HEK293T (cell line): ENCODE measurements at places on chromosomes 11 and 22.

DNA sequence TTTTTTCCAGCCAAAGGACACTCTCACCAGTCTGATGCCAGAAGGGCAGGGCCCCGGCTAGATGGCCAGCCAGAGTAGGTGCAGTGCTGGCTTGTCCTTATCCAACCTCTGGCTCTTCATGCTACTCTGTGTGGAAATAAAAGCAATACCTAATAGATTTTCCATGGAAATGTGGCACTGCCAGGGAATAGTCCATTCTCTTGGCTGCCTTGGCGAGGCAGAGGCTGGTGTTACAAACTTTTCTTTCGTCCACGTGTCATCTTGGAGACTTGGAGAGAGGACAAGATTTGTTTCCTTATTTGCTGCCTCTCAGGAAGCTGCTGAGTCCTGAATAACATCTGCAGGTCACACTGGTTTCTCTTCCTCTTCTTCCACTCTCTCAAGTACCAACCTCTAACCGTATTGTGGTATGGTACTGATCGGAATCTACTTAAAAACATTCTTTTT lies 17.2 kb upstream of the C1QTNF4 start:
- no peak for DNase-seq

- DNase-seq: no peak
These were observed 1126.9 kb downstream of the BRD1 start for GRCh38 chr22:48700566-48701295.

GRCh38 chr22:45781459-45781858 lies 109.8 kb downstream of the ATXN10 start:
- no peak for DNase-seq

DNA sequence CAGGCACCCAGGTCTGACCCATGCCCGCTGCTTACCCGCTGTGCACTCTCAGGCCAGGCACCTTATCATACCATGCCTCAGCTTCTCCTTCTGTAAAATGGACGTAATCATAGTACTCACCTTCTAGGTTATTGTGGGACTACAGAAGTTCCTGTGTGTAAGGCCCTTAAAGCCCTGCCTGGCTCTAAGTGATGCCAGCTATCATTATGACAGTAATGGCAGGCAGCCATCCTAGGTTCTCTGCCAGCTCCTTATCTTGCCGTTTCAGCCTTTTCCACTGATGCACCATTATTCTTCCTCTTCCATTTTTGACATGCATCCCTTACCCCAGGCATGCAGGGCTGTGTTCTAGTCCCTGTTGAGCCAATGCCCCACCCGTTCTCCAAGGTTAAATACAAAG lies 57.9 kb downstream of the DBX1 start:
- no peak for DNase-seq

DNA sequence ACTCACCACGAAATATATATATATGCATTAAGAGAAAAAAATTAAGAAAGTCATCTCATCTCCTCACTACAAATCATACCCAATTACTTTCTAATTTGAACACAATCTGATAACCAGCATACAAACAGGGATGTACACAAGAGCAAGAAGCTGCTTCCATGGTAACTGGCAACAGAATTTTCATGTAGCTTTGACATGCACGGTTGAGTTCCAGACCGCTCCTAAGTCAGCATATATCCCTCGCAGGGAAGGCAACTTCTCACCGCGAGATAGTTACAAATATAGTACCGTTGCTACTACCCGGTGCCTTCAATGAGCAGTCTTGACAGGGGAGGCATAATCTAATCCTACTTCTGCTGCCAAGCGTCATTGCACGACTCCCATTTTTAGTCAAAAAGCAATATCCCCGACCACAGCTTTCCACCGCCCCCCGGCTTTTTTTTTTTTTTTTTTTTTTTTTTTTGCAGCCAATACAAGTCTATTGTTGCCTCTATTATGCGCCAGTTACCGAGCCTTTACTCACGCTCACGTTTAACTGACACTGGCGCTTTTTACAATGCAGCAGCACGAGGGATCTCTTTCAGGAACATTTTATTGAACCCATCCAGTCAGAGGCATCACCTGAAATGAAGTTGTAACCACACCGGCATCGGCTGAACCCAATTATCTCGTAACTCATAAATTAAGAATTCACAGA lies 2.2 kb downstream of the CADM1 start:
- DNase-seq: no peak

DNA sequence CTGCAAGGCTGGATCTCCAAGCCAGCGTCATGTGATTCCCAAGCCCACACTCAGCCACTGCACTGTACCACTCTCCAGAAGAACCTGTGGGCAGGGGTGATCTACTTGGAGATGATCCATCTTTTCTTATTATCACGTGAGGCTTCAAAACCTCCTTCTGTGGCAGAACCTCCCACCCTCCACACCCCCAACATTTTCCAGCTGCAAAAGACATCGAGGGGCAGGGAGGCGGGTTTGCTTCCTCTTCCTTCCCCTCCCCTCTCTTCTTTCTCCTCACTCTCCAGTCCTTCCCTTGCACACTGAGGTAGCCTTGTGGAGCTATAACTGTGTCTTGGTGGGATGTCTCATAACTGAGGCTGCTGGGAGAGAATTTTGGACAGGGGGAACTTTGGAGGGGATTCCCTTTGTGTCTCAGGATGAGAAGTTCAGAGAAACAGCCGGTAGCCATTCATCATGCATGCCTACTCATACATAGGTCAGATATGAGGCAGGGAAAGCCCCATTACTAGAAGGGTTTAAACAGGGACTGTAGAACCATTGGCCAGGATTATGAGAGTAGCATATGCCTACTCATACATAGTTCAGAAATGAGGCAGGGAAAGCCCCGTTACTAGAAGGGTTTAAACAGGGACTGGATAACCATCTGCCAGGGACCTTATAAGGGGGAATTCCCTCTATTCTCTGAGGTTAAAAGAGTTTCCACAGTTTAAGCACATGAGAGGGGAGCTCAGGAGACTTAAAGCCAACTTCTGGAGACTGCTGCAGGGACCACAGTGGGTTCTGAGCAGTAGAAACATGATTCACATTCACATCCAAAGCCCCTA lies 420.7 kb upstream of the CADM1 start:
- DNase-seq: no peak

DNA sequence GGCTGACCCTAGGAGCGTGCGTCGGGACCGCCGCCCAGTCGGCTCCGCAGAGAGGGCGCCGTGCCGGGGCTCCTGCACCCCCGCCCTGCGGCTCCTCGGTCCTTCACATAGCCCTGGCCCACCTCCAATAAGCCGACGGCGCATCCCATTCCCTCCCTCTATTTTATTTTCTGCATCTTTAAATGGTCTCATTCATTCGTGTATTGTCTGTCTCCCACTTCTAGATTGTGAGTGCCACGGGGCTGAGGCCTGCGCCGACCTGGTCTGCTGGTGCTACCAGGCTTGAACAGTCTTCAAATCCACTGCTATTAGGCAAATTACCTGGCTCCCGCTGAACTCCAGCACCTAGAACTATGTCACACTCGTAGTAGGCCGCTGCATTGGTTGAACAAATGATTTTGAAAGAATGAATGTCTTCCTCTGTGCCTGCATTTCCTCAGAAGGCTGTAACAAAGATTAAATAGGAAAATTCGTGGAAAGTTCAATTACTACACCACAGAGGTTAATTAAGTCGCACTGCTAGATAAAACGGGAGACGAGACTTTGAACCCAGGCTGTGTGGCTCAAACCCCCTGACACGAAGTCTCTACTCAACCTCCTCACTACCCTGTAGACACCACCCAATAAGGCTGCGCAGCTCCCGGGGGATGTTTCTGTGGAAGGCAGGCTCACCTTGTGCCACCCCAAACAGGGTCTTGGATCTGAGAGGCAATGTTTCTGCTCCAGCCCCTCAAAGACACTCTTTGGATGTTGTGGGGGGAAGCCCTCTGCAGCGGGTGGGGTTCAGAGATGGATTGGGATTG lies 1.2 kb upstream of the PPP1R14B start:
- DNase-seq: no peak

- DNase-seq: no peak
These were observed 617.3 kb downstream of the NTM start for GRCh38 chr11:131987703-131988102.

GRCh38 chr11:92180664-92181251 lies 43.9 kb upstream of the FAT3 start:
- no peak for DNase-seq

- no peak for DNase-seq
These were observed 13.9 kb upstream of the ACCSL start for GRCh38 chr11:44033856-44034255.

DNA sequence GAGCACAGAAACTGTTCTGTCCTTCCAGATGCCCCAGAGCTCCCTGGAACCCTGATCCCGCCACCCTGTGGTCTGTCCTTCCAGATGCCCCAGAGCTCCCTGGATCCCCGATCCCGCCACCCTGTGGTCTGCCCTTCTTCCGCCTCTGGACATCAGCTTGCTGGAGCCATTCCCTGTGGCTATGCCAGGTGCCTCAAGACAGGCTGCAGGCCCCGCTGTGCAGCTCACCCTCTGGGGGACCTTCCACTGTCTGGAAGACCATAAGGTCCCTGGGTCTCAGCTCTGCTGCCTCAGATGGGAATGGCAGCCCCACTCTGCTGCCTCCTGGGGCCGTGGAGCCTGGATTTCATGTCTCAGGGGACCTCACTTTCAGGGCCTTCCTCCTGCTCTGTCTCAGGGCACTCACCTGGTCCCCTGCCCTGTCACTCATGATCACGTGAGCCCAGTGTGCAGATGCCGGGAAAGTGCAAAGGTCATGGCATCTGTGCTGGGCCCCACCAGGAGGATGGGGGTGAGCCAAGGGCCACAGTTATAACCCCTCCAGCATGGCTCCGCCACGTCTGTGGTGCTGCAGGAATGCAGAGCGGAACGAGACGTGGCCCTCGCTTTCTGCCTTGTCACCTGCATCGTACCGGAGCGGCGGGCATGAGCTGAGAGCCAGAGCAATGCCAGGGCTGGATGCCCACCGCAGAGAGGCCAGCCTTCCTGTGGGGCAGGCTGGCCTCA lies 1520.7 kb downstream of the BRD1 start:
- DNase-seq: no peak

DNA sequence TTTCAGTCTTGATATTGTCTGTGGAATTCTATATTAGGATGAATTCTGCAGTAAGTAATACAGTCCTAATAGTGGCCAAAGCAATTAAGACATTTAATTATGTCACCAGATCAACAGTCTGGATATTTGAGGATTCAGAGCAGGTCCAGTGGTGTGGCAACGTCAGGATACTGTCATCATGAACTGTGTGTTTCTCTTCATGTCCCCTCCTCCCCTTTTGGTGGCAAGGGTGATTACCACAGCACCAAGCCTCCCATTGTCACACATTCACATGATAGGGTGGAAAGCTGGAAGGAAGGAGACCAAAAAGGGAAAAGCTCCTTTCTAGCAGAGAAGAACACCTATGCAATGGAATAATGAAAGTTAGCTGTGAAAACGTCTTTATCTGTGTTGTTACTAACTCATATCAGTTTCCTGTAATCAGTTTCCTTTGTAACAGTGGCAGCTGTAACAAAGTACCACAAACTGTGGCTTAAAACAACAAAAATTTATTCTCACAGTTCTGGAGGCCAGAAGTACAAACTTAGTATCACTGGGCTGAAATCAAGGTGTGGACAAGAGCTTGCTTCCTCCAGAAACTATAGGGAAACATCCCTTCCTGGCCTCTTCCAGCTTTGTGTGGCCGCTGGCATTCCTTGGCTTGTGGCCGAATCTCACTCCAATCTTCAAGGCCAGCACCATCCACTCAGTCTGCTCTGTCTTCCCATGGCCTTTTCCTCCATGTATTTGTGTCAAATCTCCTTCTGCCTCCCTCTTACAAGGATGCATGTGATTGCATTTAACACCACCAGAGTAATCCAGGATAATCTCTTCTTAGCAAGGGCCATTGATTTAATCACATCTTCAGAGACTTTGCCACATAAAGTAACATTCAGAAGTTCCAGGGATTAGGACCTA lies 6.5 kb upstream of the RBM14 start:
- no peak for DNase-seq

DNA sequence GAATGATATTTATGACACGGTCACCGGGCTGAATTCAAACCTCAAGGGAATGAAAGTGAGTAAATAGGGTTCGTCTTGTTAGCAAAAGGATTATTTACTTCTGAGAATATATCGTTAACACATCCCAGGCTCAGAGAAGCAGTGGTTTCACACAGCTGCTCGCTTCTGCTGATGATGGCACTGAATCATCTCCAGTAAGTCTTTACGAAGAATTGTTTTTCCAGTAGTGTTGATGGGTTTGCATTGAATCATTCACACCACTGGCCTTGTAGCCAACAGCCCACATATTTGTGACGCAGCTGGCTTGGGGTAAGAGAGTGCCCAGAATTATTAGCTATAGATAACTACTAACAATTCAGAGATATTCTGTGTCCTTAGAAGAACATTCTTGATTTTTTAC lies 236.3 kb downstream of the CADM1 start:
- no peak for DNase-seq

- no peak for DNase-seq
These were observed 62.7 kb downstream of the PAK1 start for GRCh38 chr11:77411137-77411707.

- no peak for DNase-seq
These were observed 2.2 kb downstream of the NCAM1 start for GRCh38 chr11:112963368-112963955.

- no peak for DNase-seq
These were observed 3.9 kb upstream of the AMBRA1 start for GRCh38 chr11:46597609-46598219.

- DNase-seq: no peak
These were observed 389.1 kb downstream of the ETS1 start for GRCh38 chr11:128198216-128198772.

DNA sequence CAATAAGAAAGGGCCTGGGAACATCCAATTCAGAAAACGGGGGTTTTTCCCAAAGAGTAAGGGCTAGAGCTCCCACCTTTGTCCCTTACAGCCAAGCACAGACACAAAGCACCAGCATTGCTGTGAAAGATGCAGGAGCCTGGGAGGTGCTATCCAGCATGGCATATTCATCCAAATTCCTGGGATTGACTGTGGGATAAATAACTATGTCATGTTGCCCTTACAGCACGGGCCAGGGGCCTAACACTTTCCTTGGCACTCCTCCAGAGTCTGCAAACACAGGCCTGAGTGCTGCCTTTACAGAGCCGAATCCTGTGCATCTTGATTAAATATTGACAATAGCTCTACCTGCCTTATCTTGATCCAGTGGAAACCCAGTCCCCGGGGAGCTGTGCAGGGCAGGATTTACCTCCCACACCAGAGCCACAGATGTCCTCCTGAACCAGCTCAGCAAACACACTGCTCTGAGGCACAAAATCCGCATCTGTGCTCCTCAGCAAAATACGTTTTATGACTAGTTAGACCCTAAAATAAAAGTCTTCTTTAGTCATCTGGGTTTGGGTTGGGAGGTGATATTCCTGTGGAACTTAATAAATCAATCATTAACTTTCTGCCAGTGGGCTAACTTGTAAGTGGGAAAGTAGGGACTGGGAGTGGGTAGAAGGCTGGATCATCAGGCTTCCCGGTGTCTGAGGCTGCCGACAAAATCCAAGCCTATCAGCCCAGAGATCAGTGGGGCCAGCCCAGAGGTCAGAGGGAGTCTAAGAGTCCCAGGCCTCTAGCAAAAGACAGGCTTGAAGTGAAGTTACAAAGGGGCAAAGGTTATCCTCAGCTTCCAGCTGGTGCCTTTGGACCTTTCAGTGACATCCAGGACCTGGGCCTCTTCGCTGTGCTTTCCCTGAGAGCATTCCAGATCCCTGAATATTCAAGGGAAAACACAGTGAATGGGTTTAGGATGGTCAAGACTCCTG lies 36.5 kb downstream of the POU2AF3 start:
- DNase-seq: no peak
